SJSA1 (cell line): ENCODE measurements at places on chromosomes 3 and 15.

DNA sequence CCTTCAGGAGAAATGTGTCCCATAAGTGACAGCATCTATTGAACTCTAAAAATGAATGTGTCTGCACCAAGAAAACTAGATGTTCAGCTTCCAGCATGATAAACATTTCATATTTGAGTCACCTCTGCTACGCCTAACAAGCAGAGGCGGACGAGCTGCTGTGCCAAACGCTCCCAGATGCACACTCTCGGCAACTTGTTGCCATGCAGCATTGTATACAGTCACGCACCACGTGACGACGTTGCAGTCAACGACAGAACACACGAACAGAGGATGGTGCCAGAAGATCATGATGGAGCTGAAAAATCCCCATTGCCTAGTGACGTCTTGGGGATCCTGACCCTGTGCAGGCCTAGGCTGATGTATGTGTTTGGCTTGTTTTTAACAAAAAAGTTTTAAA lies 137.5 kb downstream of the XXYLT1 start:
- no peak for DNase-seq
- H3K4me3 ChIP-seq: no peak overlapping the region
- no peaks in the 10 kb centered on the region for H3K4me1 ChIP-seq
- no peaks in the 10 kb centered on the region for H3K27me3 ChIP-seq

DNA sequence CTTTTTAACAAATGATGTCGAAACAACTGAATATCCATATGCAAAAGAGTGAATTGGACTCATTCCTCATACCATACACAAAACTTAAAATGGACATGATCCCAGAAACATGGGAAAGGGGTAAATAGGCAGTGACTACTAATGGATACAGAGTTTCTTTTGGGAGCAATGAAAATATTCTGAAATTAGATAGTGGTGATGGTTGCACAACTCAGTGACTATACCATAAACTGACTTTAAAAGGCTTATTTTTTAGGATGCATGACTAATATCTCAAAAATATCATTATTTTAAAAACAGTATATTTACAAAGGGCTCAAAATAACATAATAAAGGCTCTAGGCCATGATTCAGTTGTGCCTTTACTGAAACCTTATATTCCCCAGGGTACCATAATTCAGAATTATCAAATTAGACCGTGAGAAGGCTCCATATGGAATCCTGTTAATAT lies 16.3 kb upstream of the ATP13A3 start:
- no peak for DNase-seq
- no peaks in the 10 kb centered on the region for H3K27me3 ChIP-seq
- H3K27ac ChIP-seq: no peak overlapping the region

DNA sequence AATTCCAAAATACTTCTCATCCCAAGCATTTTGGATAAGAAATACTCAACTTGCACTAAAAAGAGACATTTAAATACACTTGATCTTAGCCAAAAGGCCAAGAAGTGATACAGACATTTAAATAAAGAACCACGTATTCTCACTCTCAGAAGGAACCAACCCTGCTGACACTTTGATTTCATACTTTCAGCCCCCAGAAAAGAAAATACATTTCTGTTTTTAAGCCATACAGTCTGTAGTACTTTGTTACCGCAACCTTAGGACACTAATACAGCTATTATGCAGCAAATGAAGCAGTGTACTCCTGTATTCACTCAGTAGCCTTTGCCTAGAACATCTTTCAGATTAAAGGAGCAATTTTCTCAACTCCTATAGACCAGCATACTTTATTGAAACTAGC lies 86.7 kb downstream of the TBC1D5 start:
- no peaks in the 10 kb centered on the region for H3K36me3 ChIP-seq
- no peaks in the 10 kb centered on the region for H3K4me1 ChIP-seq
- H3K27me3 ChIP-seq: no peaks in the 10 kb centered on the region
- H3K4me3 ChIP-seq: no peak overlapping the region
- no peak overlapping the region for H3K27ac ChIP-seq

- H3K36me3 ChIP-seq: no peaks in the 10 kb centered on the region
- H3K4me1 ChIP-seq: no peaks in the 10 kb centered on the region
- no peak overlapping the region for H3K27ac ChIP-seq
- H3K27me3 ChIP-seq: no peaks in the 10 kb centered on the region; the same call in 1 of the 2 replicates
- H3K4me3 ChIP-seq: no peak overlapping the region
- DNase-seq: no peak
Measured at GRCh38 chr15:55681631-55682030, 61.3 kb downstream of the PRTG start.

GRCh38 chr3:130759692-130760338 lies 13.2 kb upstream of the PIK3R4 start:
- no peaks in the 10 kb centered on the region for H3K27me3 ChIP-seq
- H3K4me3 ChIP-seq: no peak overlapping the region
- peak; percentile 30 for DNase-seq
- no peaks in the 10 kb centered on the region for H3K36me3 ChIP-seq
- no peak overlapping the region for H3K27ac ChIP-seq
- 0 out of 2 replicates have a peak, but pooled peaks cover 3% of the 10 kb centered on the region for H3K4me1 ChIP-seq

DNA sequence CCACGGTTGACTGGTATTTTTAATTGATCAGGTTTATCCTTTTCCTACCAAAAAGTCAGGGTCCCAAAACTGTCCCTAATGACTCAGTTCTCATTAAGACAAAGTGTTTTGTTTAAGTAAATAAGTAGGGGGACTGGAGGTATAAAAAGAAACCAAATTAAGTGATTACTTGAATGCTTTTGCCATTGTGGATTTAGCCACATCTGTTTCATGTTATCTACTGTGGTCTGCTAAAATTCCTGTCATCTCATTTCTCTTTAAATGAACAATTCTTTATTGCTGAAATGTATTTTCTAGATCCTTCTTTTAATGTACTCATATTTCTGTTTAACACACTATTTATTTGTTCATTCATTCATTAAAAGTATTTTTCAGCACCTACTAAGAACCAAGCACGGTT lies 625.9 kb upstream of the ADAMTS9 start:
- H3K4me1 ChIP-seq: 0 out of 2 replicates have a peak, but pooled peaks cover 3% of the 10 kb centered on the region
- H3K36me3 ChIP-seq: no peaks in the 10 kb centered on the region
- no peak overlapping the region for H3K4me3 ChIP-seq
- DNase-seq: no peak
- H3K27ac ChIP-seq: no peak overlapping the region
- H3K27me3 ChIP-seq: no peaks in the 10 kb centered on the region

DNA sequence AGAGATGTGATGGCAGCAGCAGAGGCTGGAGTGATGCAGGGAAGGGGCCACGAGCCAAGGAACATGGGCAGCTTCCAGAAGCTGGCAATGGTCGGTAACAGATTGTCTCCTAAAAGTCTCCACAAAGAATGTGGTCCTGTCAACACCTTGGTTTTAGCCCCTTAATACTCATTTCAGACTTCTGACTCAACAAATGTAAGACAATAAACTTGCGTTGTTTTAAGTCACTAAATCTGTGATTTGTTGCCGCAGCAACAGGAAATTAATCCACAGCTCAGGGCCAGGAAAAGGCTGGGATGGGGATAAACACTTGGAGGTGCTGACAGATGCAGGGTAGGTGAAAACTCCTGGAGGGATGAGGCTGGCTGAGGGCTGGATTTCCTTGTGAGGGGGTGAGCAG lies 69.9 kb downstream of the OXNAD1 start:
- H3K36me3 ChIP-seq: peaks cover 32% of the 10 kb centered on the region
- H3K4me1 ChIP-seq: peaks cover 24% of the 10 kb centered on the region
- DNase-seq: no peak
- no peak overlapping the region; the same call in 1 of the 2 replicates for H3K27ac ChIP-seq
- no peaks in the 10 kb centered on the region for H3K27me3 ChIP-seq

DNA sequence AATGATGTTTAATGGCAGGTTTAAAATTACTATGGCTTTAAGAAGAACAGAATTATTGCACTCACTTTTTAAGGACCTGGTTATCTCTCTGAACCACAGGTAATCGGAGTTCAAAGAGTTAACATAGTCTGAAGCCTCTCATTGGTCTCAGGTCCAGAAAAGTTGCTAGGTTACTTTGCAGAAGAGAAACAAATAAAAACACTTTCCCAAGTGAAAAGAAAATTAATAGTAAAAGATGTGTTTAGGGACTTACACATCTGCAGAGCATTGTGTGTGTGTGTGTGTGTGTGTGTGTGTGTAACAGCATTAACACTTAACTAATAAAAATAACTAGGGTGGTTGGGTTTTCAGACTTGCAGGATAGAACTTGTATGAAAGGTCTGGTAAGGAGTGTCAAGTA lies 1.0 kb downstream of the MASP1 start:
- H3K4me1 ChIP-seq: peaks cover 13% of the 10 kb centered on the region
- no peaks in the 10 kb centered on the region for H3K36me3 ChIP-seq
- DNase-seq: no peak
- no peaks in the 10 kb centered on the region for H3K27me3 ChIP-seq

- no peak overlapping the region for H3K27ac ChIP-seq
- no peaks in the 10 kb centered on the region for H3K27me3 ChIP-seq
- H3K4me3 ChIP-seq: no peak overlapping the region
- H3K4me1 ChIP-seq: no peaks in the 10 kb centered on the region
- no peaks in the 10 kb centered on the region for H3K36me3 ChIP-seq
Measured at GRCh38 chr3:175421902-175422301, 562.8 kb downstream of the NAALADL2 start.

GRCh38 chr15:46548989-46549388 lies 914.2 kb downstream of the SQOR start:
- H3K4me3 ChIP-seq: no peak overlapping the region
- H3K27me3 ChIP-seq: no peaks in the 10 kb centered on the region
- H3K36me3 ChIP-seq: no peaks in the 10 kb centered on the region
- DNase-seq: no peak

DNA sequence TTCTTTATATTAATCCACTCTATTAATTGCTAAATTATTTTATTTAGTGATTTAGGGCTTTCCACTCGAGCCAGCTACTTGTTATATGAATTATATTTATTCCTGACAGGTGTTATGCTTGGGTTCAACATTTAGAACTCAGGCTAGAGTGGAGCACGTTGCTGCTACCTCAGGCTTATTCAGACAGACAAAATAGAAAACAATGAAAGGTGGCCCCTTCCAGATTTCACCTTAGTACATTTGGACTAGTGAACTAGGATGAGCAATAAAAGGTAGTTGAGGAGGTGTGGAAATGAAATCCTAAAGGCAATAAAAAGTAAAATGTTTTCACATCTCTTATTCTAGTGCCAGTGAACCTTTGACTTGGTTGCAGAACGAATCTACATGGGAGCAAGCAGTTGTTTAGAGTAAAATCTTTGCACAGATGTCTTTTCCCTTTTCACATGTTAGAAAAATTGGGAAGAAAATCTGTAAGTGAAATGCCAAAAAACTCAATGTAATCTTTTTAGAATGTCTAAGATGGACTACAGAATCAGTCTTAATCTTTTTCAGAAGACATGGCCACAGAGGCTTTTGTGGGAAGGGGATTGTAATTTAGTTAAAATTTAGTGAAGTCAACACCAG lies 63.8 kb downstream of the AKAP13 start:
- no peak for DNase-seq
- peaks cover 14% of the 10 kb centered on the region for H3K4me1 ChIP-seq
- no peak overlapping the region for H3K4me3 ChIP-seq
- no peak overlapping the region for H3K27ac ChIP-seq

GRCh38 chr15:52383100-52383588 lies 87.5 kb upstream of the MYO5C start:
- no peaks in the 10 kb centered on the region for H3K27me3 ChIP-seq
- no peak overlapping the region for H3K4me3 ChIP-seq
- no peak overlapping the region for H3K27ac ChIP-seq
- no peak for DNase-seq

DNA sequence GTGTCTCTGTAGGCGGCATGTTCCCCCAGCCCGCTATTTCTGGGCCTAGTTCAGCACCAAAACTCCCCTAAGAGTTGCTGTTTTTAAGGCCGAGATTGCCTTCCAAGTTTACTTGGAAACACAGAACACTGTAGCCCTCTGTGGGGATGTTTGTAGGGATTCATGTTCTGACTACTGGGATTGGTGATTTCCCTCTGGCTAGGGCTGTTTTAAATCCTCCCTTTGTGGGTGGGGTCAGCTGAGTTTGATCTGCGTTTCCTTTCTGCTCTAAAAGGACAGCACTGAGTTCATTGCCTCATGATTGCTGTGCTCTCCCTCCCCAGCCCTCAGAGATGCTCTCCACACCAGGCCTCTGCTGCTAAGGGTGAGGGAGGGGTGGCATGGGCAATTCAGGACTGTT lies 640.6 kb upstream of the DPPA4 start:
- H3K4me3 ChIP-seq: no peak overlapping the region
- DNase-seq: no peak
- no peaks in the 10 kb centered on the region for H3K4me1 ChIP-seq
- H3K36me3 ChIP-seq: no peaks in the 10 kb centered on the region
- no peaks in the 10 kb centered on the region for H3K27me3 ChIP-seq

- DNase-seq: peak; percentile 59
- H3K27me3 ChIP-seq: no peaks in the 10 kb centered on the region
- H3K4me3 ChIP-seq: no peak overlapping the region
- H3K4me1 ChIP-seq: peaks cover 39% of the 10 kb centered on the region
- H3K27ac ChIP-seq: peak overlapping the region; percentile 52
Measured at GRCh38 chr15:38076786-38077185, 142.3 kb downstream of the TMCO5A start.

- H3K4me3 ChIP-seq: peak overlapping the region; percentile 45
- peaks cover 14% of the 10 kb centered on the region for H3K4me1 ChIP-seq
- DNase-seq: peak; percentile 79
- peak overlapping the region; percentile 54 for H3K27ac ChIP-seq
- no peaks in the 10 kb centered on the region for H3K27me3 ChIP-seq
Measured at GRCh38 chr15:41621200-41622193, 38.7 kb upstream of the MGA start.

- no peak overlapping the region for H3K4me3 ChIP-seq
- H3K36me3 ChIP-seq: no peaks in the 10 kb centered on the region
- no peaks in the 10 kb centered on the region for H3K27me3 ChIP-seq
- no peak for DNase-seq
- H3K27ac ChIP-seq: no peak overlapping the region
Measured at GRCh38 chr3:70856414-70857162, 544.1 kb upstream of the MDFIC2 start.

DNA sequence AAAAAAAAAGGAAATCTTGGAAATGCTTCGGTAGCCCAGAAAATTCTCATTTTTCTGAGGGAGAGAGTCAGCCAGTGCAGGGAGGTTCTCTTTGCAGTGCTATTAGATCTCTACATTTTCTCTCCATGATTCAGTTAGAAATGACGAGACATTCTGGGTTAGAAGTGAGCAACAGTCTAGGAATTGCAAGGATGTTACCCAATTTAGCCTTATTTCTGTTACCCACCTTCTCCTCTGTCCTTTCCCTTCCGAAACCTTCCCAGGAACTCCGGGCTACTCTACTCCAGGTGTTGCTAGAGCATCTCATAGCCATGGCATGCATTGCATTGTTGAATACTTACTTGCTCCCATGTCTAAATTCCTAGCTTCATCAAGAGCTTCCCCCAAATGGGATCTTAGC lies 106.8 kb downstream of the EDEM1 start:
- no peaks in the 10 kb centered on the region for H3K4me1 ChIP-seq
- no peak for DNase-seq
- no peaks in the 10 kb centered on the region for H3K27me3 ChIP-seq
- H3K36me3 ChIP-seq: no peaks in the 10 kb centered on the region
- H3K27ac ChIP-seq: no peak overlapping the region

GRCh38 chr3:195214381-195214780 lies 56.6 kb downstream of the XXYLT1 start:
- peak; percentile 15 for DNase-seq
- peaks cover 25% of the 10 kb centered on the region for H3K4me1 ChIP-seq
- no peaks in the 10 kb centered on the region for H3K36me3 ChIP-seq
- no peak overlapping the region for H3K4me3 ChIP-seq

- DNase-seq: no peak
- no peaks in the 10 kb centered on the region for H3K4me1 ChIP-seq
- no peaks in the 10 kb centered on the region for H3K27me3 ChIP-seq
- H3K36me3 ChIP-seq: no peaks in the 10 kb centered on the region
- no peak overlapping the region for H3K27ac ChIP-seq
- no peak overlapping the region for H3K4me3 ChIP-seq
Measured at GRCh38 chr15:92059036-92059970, 205.8 kb downstream of the SLCO3A1 start.

GRCh38 chr15:78415284-78415683 lies 22.7 kb upstream of the IREB2 start:
- no peaks in the 10 kb centered on the region for H3K4me1 ChIP-seq
- 0 out of 2 replicates have a peak, but pooled peaks cover 4% of the 10 kb centered on the region for H3K27me3 ChIP-seq
- no peaks in the 10 kb centered on the region for H3K36me3 ChIP-seq
